ENCODE measurements at places on chromosomes 11 and 22.

GRCh38 chr11:110392056-110392455 is 37.7 kb upstream of the FDX1 start:
- no peak for DNase-seq

DNA sequence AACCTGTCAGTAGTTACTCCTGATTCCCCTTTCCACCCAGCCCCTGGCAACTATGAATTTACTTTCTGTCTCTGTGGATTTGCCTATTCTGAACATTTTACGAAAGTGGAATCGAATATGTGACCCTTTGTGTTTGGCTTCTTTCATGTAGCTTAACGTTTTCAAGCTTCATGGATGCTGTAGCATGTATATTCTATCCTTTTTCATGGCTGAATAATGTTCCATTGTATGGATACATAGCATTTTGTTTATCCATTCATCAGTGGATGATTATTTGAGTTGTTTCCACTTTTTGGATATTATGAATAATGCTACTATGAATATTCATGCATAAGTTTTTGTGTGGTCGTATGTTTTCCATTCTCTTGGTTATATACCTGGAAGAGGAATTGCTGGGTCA is 9.2 kb upstream of the GLB1L2 start:
- DNase-seq = no peak

- DNase-seq = peak; percentile 92
Observed at GRCh38 chr11:20110908-20111669, 49.2 kb downstream of the DBX1 start.

DNA sequence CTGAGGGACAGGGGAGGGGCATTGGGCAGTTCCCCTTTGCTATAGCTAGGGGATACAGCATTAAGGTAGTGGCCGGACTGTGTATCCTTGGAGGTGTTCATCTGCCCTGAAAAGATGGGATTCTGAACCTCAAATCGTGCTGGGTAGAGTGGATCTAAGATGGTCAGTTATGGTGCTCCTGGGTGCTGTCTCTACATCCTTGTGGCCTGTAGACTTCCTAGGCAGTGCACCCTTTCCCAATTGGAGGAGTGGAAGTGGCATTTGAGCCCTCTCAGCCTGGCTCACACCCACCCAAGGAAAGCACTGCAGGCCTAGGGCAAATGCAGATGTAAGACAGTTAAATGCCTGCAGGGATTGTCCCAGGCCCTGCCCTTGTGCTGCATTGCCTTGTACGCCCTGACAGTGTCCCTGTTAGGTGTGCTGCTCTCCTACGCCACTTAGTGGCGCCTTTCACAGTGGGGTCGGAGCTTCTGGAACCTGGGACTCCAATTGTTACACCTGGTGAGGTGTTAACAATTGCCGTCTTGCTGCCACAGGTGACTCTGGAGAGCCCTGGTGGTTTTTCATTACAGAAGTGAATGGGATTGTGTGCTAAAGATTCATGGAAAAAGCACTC is 35.0 kb downstream of the PPFIBP2 start:
- peak; percentile 95 for DNase-seq

- peak; percentile 97 for DNase-seq
Observed at GRCh38 chr11:45655347-45655756, 10.1 kb downstream of the CHST1 start.

- peak; percentile 8 for DNase-seq
Observed at GRCh38 chr22:40634119-40634903, 2.2 kb downstream of the MRTFA start.

DNA sequence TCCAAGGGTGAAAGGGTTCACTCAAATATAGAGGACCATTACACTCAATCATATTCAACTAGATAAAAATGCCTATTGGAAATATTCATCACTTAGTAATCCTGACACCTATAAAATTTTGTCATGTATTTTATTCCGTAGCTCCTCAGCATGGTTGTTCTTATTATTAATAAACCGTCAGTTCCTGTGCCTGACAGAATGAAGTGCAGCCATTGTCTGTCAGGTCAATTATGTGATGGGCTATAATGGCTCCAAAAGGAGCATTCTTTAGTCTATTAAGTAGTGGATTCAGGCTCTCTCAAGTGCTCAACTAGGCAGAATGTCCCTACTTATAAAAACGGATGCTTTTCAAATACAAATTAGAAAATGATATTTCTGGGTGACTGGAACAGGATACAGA is 916.1 kb upstream of the ANO3 start:
- DNase-seq = no peak

DNA sequence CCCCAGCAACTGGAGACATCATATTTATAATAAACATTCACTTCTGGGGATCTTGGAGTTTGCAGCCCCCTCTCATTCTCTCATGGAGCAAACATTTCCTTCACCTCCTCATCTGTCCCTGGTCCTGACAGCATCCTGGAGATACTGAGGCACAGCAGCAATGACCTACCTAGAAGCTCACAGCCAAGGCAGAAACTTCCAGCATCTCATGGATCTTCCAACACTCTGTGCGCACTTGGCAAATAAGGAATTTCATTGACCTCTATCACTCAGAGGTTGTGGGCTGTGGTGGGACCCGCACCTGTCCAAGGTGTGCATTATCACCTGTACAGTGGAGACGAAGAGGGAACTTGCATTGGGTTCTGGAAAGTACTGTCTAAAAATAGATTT is 109.8 kb downstream of the GGTLC2 start:
- DNase-seq = no peak

DNA sequence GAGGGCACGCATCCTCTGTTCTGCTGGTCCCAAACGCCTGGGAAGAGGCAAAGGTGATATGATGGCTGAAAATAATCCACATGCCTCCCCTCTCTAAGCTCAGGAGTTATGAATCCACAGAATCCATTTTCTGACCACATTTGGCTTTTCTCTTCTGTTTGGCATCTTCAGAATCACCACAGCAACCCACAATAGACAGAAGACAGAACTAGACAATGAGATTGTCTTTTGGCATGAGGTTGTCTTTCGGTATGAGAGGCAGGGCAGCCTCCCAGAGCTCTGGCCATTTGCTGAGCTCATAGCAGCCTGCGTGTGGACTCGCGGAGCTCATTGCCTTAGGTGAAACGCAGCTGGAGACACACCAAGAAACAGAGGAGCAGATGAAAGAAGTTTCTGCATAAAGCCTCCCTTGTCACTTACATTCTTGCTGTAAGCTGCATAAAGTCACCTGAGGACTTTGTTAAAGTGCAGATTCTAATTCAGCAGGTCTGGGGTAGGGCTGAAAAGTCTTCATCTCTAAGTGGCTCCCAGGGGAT is 868.0 kb downstream of the NTM start:
- DNase-seq = no peak

DNA sequence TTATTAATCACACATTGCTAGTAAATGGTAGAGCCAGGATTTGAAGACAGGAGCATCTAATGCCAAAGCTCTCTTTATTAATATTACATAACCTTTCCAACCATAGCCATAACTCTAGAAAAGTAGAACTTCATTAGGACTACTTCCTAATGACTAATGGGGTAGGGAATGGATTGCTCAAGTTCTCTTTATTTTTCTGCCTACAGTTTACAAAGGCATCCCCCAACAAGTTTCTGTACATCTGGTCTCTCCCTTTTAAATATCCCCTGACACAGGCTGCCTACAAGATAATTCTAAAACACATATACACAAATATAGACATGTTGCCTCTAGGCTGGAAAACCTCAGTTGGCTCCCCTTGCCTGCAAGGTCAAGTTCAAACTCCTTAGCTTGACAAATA is 534.9 kb downstream of the SOX6 start:
- DNase-seq = no peak

DNA sequence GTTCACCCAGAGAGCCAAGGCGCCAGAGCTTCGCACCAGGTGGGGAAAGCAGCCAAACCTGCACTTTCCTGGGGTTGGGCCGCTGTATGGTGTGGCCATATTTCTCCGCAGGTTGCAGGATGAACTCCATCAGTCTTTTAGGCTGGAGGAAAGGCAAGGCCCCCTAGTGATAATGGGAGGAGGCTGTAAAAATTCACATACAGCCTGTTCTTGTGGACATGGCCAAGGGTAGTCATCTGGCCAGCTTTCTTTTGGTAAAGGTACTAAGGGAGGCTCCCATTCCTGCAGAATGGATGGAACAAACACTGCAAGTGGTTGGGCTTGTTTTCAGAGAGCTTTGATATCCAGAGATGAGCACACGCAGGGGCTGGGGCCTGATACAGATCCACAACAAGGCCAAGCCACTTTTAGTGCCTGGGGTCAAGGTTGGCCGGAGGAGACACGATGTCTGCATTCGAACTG is 29.6 kb downstream of the C22orf31 start:
- DNase-seq = peak; percentile 69

- DNase-seq = no peak
Observed at GRCh38 chr11:114179234-114179941, 116.8 kb upstream of the NNMT start.

DNA sequence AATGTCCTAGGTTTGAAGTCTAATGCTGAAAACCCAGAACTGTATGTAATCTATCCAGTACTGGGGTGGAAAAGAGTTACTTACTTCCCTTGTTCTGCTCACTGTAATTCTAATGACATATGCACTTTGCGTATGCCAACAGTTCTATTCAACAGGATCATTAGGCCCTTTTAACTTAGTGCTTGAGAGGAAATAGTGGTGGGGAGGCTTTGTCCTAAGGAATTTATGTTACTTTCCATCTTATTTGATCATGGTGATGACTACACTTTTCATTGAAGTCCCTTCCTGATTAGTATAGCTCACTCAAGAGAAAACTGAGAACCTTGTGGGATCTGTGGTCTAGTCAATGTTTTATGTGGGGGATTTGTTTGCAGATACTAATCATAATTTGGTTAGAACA is 348.2 kb downstream of the GUCY1A2 start:
- no peak for DNase-seq

- no peak for DNase-seq
Observed at GRCh38 chr11:101914341-101914737, 471 bp upstream of the CEP126 start.

- DNase-seq = peak; percentile 87
Observed at GRCh38 chr22:19523240-19524169, 705 bp downstream of the CLDN5 start.

DNA sequence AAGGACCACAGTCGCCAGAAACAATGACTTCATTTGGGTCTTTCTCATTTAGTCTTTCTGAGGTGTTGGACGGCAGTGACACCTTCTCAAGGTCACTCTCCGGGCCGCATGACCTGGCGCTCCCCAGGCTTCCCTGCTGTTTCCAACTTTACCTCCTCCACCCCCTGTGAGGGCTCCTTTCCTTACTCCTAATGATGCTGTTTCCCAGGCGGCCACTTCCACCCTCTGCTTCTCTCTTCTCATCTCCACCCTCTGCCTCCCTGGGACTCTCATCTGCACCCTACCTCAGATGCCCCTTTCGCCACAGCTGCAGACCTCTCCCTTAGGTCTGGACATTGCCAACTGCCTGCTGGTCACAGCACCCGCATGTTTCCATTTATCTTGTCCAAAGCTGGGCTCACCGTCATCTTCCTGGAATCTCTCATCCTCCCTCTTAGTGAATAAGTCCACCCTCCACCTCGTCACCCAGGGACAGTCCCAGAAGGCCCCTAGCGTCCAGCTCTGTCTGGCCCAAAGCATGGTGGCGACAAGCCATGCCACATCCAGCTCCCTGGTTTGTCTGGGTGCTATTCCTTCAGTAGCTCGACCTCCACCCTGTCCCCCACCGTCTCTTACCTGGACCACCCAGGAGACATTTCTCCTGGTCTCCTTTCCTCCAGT is 113.8 kb downstream of the BUD13 start:
- DNase-seq = no peak

- DNase-seq = no peak
Observed at GRCh38 chr11:101759771-101760450, 154.9 kb upstream of the CEP126 start.

DNA sequence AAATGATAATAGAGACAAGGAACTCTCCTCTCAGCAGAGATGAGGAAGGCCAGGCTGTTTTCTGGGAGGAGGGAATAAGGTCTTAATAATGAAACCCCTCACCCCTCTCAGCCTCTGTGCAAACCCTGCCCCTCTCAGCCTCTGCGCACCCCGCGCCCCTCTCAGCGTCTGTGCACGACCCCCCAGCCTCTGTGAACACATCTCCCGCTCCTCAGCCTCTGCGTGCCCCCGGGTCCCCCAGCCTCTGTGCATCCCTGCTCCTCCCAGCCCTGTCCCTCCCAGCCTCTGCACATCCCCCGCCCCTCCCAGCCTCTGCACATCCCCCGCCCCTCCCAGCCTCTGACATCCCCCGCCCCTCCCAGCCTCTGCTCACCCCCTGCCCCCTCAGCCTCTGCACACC is 837.8 kb downstream of the TBC1D22A start:
- DNase-seq = no peak

- no peak for DNase-seq
Observed at GRCh38 chr11:21554284-21554683, 638.6 kb upstream of the ANO5 start.

DNA sequence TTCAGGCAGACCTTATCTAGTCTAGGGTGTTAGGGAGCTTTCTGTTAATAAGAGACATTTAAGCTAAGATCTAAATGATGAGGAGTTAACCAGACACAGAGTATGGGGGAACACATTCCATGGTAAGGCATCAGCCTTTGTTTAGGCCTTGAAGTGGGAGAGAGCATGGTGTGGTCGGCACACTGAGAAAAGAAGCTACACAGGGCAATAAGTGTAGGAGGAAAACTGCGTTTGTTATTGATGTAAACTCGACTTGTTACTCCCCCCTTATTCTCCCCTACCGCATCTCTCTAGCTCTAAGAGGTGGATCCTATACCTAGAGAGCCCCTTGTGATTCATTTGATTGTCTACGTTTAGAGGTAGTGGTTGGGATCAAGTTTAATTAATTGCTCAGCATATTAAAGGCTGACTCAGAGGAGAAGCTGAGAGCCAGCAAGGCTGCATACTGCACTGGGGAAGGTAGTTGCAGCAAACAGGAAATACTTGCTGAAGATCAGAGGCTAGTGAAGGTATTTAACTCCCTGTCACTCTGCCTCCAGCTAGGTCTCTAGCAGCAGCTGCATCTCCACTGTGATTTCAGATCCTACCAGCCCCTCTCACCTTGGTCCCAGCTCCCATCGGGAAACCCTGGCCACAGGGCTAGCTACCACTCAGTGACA is 86.8 kb upstream of the TEAD1 start:
- DNase-seq = peak; percentile 71

- peak; percentile 54 for DNase-seq
Observed at GRCh38 chr11:61193596-61193995, 9.7 kb upstream of the PGA3 start.

- no peak for DNase-seq
Observed at GRCh38 chr11:58999291-58999680, 60.0 kb downstream of the GLYATL1 start.

- DNase-seq = no peak
Observed at GRCh38 chr11:31720225-31720624, 90.9 kb downstream of the PAX6 start.

DNA sequence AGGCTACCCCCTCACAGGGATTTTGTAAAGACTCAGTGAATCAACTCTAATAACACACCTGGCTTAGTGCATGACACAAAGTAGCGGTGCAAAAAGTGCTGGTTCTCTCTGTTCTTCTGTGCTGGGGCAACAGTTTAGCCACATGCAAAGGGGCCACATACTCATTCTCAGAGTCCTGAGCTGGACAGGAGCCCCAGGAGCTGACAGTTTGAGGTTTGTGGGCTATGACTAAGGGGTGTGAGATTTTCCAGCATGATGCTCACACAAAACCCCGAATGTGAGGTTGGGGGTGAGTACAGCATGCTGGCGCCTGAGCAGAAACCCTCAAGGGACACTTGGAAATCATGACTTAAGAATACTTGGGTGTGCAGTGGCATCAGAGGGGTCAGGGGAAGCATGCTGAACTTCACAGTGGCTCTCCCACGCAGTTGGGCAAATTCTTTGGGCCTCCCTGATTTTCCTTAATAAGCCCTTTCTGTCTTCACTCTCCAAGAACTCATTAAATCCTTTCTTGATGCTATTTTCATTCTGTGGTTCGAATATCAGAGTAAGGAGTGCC is 31.0 kb downstream of the TMPRSS5 start:
- DNase-seq = peak; percentile 40
